ENCODE measurements at places on chromosomes 7 and 10.

GRCh38 chr10:99292159-99292558, 37.0 kb upstream of the CNNM1 start:
- DNase-seq: no peak

DNA sequence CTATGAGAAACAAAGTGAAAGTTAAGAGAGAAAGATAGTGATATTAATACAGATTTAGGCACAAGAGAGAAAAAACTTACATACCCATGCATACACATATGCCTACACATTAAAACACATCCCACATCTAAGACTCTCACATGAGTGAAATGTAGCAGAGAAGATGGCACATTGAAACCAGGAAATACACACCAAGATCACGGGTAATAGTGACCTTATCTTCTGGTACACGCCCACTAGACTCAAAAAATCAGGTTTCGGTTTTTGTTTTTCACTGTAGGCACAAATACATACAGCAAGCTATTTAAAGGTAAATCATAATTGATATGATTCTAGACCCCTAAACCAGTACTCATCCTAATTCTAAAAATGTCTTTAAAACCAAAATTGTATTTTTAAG, 225.2 kb upstream of the TAC1 start:
- no peak for DNase-seq

- DNase-seq: no peak
These were observed 61.0 kb upstream of the MKRN1 start for GRCh38 chr7:140540136-140540777.

DNA sequence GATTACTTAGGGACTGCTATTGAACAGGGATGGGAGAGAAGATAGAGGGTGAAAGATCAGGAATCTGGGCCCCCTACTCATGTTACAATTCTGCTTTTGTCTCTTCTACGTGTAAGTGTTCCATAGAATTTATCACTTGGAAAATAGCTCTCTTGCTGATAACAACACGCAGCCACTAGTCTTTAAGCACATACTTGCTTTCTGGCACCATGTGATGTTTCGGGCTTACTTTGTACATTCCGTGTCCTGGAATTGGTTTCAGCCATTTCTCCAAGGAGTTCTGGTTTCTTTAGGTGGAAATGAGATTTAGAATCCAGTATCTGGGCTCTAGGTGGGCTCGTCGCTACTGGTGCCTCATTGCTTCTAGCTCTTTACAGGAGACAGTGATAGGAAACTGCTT, 59.7 kb downstream of the TFAM start:
- no peak for DNase-seq

DNA sequence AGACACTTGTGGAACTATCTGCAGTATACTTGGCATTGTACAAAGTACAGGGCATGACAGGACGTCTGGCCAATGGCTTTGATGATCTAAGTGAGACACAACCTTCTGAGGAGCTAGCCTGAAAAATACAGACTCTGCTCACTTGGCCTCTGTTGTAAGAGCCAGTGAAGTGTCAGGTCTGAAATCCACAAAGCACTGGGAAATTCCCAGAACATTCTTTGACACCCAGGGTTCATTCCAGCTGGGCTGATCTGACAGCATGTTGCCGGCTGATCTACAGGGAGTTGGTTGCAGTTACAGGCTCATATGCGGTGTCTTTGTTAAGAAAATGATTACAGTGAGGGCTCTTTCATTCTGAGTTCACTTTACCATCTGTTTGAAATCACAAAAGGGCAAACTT, 354.6 kb downstream of the PHF14 start:
- no peak for DNase-seq

DNA sequence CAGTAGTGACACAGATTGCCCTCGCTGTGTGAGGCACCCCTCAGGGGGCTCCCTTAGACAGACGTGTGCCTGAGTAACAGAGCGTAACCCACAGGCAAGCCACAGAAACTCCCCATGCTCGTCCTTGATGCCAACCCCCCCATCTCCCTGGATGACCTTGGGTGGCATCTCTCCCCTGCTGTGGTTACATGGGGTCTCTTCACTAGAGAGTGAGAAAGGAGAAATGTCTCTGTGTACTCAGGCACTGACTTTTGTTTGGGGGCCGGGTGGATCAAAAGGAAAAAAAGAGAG, 1.1 kb upstream of the ASB10 start:
- no peak for DNase-seq

DNA sequence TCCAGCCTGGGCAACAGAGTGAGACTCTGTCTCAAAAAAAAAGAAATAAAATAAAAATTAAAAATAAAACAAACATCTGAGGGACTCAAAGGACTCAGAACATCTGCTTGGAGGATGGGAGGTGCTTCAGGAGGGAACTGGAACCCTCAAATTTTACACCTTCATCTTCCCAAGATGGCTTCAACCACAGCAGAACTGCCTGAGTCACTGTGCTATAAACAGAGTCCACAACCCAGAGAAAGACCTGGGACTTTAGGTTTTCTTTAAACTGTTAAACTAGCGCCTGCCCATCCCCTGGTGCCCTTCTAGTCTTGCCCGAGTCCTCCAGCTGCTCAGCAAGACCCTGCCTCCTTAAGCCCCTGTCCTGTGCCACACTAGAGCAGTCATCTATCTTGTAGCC, 40.8 kb downstream of the RGS10 start:
- no peak for DNase-seq

DNA sequence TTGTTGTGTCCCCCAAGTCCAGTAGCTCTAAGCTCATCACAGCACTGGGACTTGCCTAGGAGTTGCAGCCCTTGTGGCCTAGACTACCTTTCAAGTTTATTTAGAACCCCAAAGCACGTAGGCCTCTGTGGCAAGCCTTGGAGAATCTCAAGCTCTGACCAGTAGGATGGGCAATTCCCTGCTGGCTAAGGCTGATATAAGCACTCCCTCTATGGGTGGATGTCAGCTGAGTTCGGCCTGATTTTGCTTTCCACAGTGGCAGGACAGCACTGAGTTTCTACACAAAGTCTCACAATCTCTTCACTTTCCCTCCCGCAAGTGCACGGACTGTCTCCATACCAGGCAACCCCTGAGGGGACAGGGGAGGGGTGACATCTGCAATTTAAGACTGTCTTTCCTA, 886.4 kb upstream of the LRRN3 start:
- DNase-seq: no peak

- no peak for DNase-seq
These were observed 5.4 kb upstream of the HSPB1 start for GRCh38 chr7:76296743-76297740.

GRCh38 chr10:79137300-79137756, 68.6 kb downstream of the ZMIZ1 start:
- DNase-seq: no peak

GRCh38 chr7:17488829-17489228, 190.4 kb downstream of the AHR start:
- no peak for DNase-seq

DNA sequence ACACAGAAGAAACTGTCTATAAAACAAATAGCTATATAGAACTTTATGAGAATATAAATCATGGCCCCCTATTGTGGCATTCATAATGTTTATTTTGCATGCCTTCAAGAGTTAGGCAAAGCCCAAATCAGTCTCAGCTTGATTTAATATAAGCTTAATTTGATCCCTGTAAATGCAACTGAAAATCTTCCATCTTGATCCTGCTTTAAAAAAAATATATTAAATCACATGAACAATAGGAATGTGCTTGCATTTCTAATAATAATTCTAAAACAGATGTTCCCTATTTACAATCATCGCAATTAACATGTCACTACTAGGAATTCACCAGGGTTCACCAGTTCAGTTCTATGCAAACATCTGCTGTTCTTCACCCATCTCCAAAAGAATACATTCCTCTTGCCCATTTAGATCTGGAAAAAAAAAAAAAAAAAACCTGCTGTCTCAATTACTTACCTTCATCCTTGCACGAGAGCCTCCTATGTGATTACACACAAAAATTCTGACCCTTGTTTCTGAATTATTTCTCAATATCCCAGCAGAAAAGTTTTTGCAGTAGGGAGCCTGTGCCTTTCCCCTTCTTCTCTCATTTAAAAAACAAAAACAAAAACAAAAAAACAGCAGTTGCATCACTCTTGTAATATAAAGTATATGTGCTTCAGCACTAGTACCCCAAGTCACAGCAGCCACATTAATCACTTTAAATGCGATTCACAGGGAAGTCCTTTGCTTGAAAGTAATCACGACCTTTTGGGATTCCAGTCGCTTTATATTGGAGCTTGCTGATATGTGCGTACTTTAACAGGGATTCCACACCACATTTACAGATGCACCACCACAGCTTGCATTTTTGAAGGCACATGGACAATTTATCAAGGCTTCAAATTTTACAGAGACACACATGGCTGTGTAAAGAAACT, 194.8 kb upstream of the KMT2E start:
- DNase-seq: no peak

DNA sequence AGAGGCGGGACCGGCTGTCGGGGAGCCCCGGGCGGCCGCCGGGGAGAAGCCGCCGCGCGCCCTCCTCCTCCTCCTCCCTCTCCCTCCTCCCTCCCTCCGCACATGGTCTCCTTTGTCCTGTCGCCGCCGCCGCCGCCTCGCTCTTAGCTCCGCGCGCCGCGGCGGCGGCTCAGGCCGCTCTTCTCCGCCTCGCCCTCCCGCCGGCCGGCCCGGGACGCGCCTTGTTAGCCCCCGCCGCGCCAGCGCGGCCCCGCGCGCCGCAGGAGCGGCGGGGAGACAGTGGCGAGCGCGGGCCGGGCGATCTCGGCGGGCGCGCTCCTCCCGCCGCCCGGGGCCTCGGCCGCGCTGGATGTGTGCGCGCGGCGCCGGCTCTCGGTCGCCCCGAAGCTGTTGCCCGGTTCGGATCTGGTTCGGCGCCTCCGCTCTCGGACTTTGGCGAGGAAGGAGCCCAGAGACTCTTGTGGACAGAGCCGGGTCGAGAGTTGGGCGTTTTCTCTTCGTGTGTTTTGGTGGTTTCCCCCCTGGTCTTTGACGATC, 437.4 kb upstream of the GALNT17 start:
- no peak for DNase-seq

DNA sequence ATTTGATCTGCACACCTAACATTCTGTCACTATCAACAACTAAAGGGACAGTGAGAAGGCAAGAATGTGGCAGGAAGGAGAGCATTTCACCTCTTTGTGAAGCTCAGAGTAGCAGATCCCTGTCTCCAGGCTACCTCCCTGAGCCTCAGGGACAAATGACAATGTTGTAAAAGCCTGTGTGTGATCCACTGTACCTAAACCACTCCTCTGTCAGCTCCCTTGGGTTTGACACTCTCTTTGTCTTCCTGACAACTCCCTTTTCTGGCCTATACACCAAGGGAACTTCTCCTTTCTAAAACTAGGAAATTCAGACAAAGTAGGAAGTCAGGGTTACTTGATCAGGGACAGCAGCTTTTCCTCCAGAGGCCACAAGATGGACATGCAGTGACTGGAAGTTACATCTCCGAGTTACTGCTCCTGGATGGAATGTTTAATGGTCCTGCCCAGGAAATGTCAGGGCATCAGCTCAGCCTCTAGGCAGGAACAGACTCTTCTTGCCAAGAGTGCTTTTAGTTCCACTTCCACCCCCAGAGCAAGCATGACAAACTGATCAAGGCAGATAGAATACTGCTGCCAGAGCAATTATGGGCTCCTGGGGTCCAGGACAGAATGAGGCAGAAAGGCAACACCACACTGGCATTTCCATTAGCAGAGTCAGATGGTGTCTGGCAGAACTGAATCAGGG, 1014.5 kb upstream of the LRRTM3 start:
- DNase-seq: no peak

DNA sequence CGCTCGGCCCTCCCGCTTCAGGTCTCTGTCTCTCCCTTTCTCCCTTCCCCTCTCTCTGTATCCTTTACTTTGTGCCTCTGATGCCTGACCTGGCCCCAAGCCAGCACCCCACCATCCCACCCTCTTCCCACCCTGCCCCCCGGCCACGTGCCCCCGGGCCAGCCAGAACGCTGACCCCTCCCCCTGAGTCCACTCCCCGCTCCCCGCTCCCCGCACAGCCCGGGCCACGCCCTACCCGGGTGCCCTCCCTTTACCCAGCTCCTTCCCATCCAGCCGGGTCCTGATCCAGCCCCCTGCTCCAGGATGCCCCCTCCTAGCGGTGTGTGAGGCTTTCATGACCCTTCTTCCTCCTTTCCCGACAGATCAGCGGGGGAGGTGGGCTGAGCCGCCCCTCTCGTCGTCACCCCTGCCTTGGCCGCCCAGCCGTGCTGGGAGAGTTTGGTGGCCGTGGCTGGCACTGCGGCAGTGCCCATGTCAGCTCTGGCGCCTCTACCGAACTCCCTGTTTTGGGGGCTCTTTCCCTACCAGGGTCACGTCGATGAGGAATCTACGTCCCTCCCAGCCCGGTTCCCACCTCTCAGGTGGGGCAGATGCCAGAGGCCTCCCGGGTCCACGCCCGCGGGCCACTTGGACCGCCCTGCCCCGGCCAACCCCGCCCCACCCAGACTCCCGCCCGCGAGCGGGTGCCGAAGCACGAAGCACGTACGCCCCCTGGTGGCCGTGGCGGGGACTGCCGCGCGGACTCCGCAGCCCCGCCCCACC, 127.4 kb downstream of the UBE2H start:
- peak; percentile 72 for DNase-seq

DNA sequence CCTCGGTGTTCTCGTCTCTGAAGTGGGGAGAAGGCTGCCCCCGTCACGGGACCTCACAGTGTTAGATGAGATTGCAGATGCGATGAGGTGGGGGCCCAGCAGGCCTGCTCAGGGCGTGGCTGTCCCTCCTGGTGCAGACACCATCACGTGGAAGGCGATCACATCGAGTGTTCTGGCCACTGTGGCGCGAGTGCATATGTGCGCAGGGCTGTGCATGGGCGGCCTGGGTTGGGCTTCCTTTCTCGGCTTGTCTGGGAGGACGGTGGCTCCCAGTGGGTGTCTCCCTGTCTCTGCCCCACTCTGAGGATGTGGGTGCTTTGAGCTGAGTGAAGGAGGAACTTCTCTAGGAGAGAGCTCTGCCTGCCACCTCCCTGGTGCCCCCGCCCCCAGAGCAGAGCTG, 83.1 kb downstream of the LHPP start:
- DNase-seq: no peak

- DNase-seq: no peak
These were observed 146.0 kb downstream of the TNS3 start for GRCh38 chr7:47435889-47436312.

GRCh38 chr7:37216923-37217322, 231.7 kb downstream of the ELMO1 start:
- no peak for DNase-seq

- DNase-seq: no peak
These were observed 107.0 kb downstream of the PLXNA4 start for GRCh38 chr7:132469264-132469663.

Measured in stimulated activated CD8-positive, alpha-beta memory T cell treated with anti-CD3 and anti-CD28 coated beads, Interleukin-7, amount 100 ng/mL, for 48 hours (primary cell).